ENCODE measurements at places on chromosomes 2 and 18. TPM values are rescaled to one million over a fixed set of nuclear protein-coding genes. Genes with fewer than 3 reads are reported as not detected.
A peak's percentile ranks its signal among the peaks of the same experiment; 100 is the strongest.

GPR45 gene
- total RNA-seq: not detected

UGT1A3 gene
- total RNA-seq: not detected

TCF23 gene
- not detected for total RNA-seq

MEIS1 gene
- total RNA-seq: 24.7 TPM

ABCG8 gene
- total RNA-seq: not detected

DNA sequence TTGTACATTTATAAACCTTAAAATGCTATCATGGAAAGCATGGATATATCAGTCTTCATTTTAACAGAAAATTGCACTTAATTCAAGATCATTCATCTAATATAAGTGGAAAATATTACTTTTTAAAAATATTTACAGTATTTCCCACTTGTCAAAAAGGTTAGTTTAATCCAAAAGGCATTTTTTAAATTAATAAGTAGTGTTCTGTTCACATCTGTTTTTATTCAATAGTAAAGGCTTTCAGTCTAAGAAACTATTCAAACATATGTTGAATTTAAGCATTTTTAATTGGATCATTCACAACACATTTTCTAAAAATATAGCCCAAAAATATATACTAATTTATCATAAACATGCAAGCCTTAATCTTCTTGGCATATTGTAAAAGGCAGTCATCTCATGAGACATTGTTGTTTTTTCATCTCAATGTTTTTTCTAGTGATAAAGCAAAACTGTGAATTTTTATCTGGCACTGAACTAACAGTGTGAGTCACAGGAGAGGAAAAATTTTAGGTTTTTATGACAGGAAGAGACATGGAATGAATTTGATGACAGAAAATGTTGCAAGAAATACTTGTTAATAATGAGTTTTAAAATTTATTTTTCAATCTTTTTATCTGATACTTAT lies 1642.5 kb upstream of the TMEFF2 start:
- DNase-seq: no peak

- DNase-seq: no peak
These were observed 270.4 kb downstream of the FIGN start for GRCh38 chr2:163465440-163465839.

DNA sequence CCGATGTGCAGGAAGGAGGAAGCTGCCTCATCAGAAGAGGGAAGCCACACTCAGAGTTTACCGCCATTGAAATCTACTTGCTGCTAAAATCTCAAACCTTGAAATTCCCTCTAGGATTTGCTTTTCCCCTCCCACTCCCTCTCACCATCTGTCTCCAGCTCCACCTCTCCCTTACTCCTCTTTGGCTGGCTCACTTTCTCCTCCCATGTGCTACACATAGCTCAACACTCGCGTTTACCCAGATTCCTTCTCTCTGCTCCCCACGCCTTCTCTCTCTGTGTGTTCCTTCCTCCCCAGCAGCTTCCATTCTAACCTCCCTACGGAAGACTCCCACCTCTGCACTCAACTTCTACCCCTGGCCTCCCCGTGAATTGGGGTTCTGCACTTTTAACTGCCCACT lies 143.1 kb downstream of the DNER start:
- DNase-seq: no peak

DNA sequence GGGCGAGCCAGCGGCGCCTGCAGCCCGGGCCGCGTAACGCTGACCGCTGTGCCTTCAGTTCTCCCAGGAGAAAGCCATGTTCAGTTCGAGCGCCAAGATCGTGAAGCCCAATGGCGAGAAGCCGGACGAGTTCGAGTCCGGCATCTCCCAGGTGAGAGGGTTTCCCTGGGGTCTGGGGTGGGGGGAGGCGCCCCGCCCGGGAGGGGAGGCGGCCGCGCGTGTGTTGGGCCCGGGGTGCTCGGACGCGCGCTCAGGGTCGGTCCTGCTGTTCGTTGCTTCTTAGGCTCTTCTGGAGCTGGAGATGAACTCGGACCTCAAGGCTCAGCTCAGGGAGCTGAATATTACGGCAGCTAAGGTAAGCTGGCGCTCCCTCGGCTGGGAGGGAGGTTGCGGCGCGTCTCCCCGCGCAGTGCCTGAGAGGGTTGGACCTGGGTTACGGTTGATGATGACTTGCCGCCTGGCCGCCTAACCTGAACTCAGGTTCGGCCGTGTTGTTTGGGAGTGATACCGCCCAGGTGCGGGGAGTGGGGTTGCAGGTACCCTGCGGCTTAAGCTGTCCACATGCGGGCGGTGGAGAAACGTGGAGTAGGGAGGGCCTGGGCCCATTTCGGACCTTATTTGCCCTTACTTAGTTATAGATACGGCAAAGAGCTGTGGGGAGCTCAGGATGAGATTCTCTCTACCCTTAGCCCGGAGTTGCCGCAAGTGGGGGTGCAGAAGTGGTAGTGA lies 638 bp downstream of the RPS7 start:
- no peak for DNase-seq

DNA sequence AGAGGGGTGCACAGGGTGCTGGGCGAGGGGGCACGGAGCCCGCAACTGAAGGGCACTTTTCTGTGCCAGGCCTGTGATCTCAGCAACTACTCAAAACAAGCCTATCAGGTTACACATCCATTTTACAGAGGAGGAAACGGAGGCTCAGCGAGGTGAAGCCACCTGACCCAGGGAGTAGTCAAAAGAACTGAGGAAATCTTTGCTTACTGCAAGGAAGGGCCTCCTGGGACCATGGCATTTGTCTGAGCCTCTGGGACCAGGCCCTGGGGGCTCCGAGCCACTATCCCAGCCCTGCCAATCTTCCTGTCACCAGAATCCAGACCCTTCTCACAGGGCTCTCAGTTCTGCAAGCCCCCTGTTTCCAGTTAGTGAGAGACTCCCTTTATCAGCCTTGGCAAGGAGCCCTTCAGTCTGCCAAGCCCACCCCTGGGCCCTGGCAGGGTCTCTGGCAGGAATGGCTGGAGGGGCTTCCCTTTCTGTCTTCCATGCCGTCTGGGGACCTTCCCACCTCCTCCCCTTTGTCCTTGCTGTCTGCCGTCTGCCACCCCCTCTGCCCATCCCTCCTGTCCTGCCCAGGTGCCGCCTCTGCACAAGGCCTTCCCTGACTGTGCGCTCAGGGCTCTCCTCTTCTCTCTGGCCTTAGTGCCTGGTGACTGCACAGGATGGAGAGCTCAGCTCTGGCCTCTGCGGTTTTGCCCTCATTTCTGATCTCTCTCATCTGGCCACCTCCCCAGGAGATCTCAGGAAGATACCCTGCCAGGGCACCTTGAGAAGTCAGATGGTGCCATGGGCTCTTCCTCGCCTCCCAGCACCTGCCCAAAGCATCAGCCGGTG lies 194.7 kb upstream of the GLI2 start:
- DNase-seq: no peak

GRCh38 chr2:41040782-41041520 lies 589.1 kb upstream of the SLC8A1 start:
- no peak for DNase-seq

GRCh38 chr2:139317259-139317658 lies 537.1 kb upstream of the NXPH2 start:
- no peak for DNase-seq

GRCh38 chr2:64213532-64214275 lies 69.5 kb upstream of the PELI1 start:
- DNase-seq: no peak

DNA sequence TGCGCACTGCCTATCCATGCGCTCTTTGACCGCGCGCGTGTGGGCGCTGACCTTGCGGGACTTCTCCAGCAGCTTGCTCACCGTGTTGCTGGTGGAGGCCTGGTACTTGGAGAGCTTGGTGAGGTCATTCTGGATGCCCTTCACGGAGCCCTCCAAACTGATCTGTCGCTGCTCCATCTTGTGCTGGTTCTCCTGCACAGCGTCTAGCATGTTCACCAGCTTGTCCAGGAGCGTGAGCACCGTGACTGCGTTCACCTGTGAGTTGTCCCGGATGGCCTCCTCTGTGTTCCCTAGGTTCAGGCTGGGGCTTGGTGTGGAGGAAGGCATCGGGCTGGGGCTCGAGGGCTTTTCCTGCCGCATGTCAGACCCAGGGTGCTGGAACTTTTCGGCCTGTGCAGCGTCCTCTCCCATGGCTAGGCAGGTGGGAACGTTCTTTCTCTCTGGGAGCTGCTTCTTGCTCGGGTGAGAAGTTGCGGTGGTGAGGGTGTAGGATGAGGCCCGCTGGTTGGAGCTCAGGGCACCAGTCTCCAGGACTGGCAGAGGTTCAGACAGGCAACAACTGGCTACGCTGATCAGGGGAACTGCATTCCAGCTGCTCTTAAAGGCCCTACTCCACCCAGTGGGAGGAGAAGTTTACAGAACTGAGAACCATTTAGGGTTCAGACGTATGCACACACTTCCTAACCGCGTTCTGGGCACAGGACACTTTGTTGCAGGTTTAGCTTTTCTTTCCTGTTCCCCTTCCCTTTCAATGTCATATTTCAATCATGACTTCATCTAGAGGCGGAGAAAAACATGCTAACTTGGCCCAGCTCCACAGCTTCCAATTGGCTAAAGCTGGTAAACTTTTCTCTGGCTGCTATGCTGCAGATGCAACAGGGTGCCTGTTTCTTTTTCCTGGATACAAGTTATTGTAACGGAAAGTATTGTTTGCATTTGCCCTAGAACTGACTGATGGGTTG lies at the start of gene CAVIN2:
CAVIN2 (minus strand) TSS at position 574 of the 962 bp plus-strand sequence; CDS start at position 411, 163 bp downstream.
- no peak for DNase-seq

DNA sequence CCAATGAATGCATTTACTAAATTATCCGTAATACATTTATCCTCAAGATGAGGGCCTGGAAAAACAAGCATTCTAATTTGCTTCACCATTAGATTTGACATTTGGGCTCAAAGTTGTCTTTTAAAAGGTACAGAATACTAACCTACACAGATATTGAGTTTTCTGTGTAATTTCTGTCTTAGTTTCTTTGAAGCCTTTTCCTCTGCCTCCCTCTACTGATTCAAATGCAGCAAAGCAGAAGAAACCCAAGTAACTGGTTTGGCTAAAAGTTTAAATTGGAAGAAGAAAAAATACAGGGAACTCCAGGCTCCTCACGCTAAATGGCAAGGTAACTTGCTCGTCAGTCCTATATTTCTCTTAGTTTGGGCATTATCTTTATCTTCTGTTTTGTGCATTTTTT lies 53.3 kb upstream of the SLC5A7 start:
- no peak for DNase-seq

DNA sequence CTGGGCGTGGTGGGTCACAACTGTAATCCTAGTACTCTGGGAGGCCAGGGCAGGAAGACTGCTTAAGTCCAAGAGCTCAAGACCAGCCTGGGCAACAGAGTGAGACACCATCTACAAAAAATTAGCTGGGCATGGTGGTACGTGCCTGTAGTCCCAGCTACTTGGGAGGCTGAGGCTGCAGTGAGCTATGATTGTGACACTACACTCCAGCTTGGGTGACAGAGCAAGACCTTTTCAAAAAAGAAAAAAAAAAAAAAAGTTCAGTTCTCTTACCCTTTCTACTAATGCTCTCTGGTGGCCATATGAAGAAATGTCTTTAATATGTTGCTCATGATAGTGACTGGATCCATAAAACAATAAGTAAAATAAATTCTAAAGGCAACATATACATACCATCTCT lies 14.9 kb downstream of the TYW5 start:
- no peak for DNase-seq

- no peak for DNase-seq
These were observed 4.5 kb upstream of the RND3 start for GRCh38 chr2:150491943-150492342.

DNA sequence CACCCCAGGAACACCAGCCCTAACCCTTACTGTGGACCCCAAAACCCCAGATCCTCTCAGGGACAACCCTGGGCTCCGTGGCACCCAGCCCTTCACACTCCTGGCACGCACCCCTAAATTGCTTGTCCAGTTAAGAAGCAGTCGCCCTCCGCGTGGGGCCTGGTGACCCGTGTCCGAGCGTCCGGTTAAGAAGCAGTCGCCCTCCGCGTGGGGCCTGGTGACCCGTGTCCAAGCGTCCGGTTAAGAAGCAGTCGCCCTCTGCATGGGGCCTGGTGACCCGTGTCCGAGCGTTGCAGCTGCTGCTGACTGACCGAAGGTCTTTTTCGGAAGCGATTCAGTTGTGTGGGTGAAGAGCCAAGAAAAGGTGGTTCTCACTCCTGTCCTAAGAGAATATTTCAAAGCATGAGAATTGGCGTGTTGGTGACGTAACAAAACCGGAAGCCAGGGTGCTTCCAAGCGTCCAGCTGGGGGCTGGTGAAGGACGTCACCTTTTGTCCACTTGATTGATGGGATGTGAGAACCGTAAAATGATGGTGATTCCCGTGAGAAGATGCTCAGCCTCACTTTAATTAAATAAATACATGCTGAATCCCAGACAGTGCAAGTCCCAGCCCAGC lies 70.5 kb downstream of the KCNG2 start:
- DNase-seq: peak; percentile 71

GRCh38 chr2:31401580-31401979 lies 13.0 kb downstream of the XDH start:
- no peak for DNase-seq

- DNase-seq: no peak
These were observed 88.1 kb upstream of the ZEB2 start for GRCh38 chr2:144607891-144608521.

DNA sequence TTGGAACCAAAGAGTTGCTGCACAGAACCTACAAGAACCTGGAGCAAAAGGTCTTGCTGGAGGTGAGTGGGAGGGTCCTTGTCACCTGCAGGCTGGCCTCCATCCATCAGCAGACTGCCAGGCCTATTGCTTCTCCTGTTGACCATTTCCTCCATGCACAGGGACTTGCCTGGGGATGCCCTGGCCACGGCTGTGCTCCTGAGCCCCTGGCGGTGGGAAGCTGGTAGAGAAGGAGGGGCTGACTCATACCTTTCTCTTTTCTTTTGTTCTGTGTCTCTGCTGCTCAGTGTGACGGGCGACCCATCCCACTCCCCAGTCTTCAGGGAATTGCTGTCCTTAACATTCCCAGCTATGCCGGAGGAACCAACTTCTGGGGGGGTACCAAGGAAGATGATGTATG lies 102.6 kb downstream of the DGKD start:
- no peak for DNase-seq

DNA sequence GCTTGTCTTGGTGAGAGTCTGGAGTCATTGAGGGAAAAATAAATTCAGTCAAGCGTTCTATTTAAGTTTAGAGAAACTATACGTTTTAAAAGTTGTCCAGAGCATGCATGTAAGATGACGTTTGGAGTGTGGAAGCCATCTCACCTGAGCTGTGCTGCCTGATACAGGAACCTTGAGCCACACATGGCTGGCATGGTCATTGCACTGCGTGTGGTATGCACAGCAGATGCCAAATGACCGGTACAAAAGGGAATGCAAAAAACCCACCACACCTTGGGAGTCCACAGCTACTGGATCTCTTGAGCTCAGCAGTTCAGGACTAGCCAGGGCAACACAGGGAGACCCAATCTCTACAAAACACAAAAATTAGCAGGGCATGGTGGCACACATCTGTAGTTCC lies 4.3 kb downstream of the MZT2B start:
- DNase-seq: no peak

Measured in cardiac septum (tissue), 1 donor.